ENCODE measurements at places on chromosomes 16 and 17.

- DNase-seq: no peak
Observed at GRCh38 chr16:25073854-25074253, 37.7 kb upstream of the LCMT1 start.

DNA sequence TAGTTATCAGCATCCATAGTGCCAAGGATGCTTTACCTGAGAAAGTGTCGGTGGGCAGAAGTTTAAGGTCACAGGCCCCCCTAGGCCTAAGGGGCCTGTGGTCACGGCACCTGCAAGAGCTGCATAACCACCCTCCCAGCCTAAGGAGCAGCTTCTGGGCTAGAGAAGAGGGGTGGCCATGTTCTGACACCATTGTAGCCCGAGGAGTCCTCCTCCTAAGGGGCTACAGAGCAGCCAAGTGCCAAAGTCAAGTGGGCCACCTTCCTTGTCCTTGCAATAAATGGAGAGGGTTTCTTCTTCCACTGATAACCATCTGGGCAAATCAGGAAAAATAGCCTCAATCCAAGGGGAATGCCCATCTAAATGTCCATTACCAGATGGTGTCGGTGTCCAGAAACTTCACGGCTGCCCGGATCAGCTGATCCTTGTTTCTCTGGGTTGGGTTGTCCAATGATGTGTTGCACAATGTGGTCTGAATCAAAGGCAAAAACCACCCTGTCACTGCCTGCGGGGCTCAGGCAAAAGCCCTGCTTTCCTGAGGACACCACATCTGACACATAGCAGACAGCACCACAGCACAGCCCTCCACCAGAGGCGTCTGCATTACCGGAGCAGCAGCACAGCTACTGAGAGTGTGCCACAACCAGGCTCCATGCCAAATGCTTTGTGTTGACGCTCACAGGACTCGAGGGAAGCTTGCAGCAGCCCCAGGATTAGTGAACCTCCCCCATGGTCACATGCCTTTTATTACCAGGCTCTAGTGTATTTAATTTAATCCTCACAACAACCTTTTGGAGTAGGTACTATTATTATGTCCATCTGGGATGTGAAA is 12.8 kb downstream of the ATPAF2 start:
- peak; percentile 49 for DNase-seq

- peak; percentile 64 for DNase-seq
Observed at GRCh38 chr16:64738321-64738960, 383.4 kb downstream of the CDH11 start.

- no peak for DNase-seq
Observed at GRCh38 chr16:84408856-84409255, 40.5 kb downstream of the ATP2C2 start.

DNA sequence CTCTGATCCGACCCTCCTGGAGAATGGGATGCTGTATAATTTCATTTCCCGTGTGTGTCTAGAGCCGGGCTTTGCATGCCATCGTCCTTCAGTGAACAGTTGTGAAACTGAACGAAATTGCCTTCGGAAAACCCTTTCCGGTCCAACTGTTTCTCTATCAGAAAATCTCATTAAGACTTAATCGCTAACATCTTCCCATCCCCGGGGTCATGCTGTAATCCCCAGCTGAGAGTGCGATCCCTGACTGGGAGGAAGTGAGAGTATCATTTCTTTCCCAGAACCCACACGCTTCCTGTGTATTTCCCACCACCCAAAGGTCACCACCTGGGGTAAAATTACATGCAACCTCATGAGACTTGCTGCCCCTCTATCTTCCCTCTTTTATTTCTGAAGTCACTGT is 75.6 kb upstream of the RBFOX1 start:
- DNase-seq: no peak

DNA sequence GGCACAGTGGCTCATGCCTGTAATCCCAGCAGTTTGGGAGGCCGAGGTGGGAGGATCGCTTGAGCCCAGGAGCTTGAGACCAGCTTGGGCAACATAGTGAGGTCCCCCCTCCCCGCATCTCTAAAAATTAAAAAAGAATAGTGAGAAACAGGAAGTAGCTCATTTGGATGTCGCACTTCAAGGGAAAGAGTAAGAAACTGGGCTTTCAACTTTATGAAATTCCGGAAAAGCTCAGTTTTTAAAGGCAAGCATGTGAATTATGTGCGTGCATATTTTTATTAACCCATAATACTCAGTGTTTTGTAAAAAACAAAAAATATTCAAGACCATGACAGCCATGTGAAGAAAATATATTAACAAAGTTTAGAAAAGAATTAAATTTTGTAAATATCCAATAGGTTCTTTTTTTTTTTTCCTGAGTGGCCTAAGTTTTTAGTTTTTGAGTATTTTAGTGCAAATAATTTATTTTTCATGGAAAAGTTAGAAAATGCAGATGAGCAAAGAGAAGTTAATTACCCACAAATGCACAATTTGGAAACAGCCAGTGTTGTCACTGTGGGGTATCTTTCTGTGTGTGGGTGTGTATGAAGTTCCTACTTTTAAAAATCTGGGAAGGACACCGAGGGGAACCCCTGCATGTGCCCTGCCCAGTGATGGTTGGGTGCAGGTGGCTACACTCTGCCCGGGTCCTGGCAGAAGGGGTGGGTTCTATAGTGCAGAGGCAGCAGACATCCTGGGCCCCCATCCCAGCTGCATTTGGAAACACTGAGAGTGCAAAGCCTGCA is 40.0 kb downstream of the CIBAR2 start:
- DNase-seq: no peak

DNA sequence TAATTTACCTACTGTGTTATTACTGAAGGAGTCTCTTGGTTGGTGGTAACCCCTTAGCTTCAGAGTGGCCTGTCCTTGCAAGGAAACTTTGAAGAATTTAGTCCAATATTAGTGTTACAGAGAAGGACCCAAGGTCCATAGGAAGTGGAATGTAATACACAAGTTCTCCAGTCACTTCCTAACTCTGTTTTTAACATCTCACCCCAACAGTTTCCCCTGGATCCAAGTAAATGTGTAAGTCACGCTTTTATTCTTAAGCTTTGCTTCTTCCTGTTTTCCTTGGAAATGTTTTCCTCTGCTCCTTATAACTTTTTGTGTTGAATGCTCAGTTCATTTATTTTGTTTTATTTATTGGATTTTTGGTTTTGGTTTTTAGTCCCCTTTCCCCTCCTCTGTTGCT is 25.9 kb upstream of the RPRML start:
- DNase-seq: no peak

- DNase-seq: no peak
Observed at GRCh38 chr16:49600536-49600935, 226.9 kb downstream of the C16orf78 start.

DNA sequence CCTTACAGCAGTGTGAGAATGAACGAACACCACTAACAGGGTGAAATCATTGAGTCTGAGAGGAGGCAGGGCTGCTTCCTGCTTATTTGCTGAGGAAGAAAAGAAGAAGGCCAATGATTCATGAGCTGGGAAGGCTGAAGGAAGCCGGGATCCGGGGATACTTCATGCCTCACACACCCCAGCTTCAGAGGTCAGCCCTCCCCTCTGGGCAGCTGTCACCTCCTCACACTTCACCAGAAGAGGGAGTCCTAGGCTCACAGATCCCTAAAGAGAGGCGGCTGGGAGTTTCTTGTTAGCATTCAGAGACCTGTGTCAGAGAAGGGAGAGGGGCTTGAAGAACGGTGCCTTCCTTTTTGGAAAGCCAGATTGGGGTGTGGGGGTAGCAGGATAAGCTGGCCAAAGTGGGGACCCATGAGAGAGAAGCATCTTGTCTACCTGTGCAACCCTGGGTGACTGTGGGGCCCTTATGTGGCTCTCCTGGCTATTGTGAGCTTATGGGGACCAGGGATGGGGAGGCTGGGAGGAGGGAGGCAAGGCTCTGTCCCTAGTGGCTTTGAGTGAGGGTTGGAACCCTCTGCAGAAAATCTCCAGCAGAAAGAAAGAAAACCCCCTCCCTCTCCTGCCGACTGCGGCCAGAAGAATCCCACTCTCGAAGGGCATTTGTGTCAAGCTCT is 94.6 kb downstream of the RGS9 start:
- peak; percentile 59 for DNase-seq

- DNase-seq: no peak
Observed at GRCh38 chr17:2749784-2750181, 331 bp upstream of the CCDC92B start.

DNA sequence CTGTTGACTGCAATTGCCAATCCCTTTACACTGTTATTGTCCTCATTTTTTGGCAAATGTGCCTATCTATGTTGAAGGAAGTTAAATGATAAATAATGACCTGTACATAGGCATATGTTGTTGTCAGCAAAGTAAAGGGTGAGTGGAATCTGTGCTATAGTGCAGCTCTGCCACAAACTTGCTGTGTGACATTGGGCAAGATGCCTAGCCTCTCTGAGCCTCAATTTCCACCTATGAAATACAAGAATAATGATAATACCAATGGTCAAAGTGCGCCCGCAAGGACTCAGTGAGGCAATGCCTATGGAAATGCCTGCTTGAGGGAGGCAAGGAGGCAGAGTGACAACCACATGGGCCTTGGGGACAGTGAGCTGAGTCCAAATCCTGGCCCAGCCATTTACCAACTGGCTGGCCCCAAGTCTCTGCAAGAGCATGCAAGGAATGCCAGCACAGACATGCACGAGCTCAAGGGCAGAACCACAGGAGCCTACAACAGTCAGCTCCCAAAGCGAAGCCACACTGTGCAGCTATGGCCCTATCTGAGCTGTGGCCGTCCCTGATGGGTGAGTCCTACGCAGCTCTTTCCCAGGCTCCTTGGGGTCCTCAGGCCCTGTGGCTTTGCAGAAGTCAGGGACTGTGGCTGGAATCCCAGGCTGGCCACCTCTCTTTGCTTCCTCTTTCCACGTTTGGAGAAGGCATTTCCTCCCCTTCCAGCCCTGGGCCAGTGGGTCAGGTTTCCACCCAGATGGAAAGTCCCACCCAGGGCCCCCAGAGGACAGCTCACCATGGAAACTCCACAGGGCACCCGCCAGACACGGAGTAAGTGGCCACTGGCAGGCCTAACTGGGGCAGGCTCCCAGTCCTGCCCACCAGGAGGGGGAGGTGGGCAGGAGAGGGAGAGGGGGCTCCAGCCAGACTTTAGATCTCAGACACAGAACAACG is 82.1 kb downstream of the ZNF423 start:
- no peak for DNase-seq

DNA sequence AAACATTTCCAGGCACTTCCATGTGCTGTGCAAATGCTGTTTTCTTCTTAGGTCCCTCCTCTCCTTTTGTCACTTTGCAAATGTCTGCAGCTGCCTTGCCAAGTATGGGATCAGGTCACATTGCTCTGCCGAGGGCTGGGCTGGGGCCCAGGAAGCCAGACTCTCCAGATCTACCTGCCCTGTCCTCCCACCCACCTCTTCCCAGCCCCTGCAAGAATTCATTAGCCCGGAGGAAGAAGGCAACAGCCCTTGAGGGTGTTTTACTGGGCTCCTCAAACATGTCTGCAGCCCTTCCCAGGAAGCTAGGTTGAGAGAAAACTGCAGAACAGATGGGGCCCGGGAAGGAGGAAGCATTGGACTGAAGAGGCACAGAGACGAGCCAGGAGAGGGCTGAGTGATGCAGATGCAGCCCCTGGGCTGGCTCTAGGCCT is 47.1 kb downstream of the WSB1 start:
- DNase-seq: no peak

- no peak for DNase-seq
Observed at GRCh38 chr17:18213666-18214270, 11.7 kb upstream of the LLGL1 start.

- DNase-seq: no peak
Observed at GRCh38 chr17:325270-326009, 27.2 kb downstream of the RPH3AL start.

- DNase-seq: no peak
Observed at GRCh38 chr16:60304066-60304465, 1570.0 kb upstream of the GOT2 start.

GRCh38 chr17:50149417-50150353 is 792 bp downstream of the PPP1R9B start:
- DNase-seq: no peak

GRCh38 chr17:43442711-43443110 is 41.1 kb upstream of the DHX8 start:
- DNase-seq: no peak

DNA sequence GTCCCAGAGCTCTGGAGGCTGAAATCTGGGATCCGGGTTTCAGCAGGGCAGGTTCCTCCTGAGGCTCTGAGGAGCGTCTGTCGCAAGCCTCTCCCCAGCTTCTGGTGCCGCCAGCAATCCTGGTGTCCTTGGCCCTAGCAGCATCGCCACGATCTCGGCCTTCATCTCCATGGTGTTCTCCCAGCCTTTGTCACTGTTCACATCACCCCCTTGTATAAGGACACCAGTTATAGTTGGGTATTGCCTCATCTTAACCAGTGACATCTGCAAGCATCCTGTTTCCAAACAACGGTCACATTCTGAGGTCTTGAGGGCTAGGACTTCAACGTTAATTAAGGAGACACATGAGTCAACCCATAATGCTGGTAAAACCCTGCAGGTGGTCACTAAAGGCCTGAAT is 2.8 kb upstream of the PPP1R27 start:
- no peak for DNase-seq

DNA sequence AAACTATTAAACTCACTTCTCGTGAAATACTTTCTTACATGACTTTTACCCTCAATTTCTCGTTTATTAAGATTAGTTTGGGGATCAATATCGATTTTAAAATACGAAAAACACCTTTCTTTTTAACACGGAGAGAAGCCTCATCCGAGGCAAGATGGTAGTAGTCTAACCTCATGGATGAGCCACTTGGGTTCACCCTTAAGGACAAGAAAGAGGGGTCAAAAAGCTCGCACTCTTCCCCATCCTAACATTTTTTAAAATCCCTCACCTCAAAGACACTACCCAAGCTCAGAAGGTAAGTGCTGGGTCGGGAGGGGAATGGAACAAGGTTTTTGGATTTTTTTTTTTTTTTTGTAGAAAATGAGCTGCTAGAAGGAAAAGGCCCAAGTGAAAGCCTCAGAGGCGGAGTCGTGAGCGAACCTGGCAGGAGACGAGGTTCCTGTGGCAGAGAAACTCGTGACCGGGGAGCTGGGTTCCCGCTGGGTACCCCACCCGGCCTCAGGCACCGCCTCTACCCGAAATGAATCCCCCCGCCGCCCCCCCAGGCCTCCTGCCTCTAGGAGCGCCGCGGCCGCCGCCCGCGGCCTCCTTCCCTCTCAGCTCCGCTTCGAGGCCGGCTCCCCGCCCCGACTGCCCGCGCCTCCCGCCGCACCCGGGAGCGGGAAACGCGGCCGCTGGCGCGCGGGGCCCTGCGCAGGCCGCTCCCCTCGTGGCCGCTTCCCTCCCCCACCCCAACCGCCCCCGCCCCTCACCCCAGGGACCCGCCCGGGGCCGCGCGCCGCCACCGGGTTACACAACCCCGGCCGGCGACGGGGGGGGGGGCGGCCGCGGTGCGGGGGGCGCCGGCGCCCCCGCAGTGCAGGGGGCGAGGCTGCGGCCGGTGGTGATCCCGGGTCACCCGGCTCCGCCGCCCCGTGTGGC is 1.6 kb downstream of the NUFIP2 start:
- DNase-seq: no peak

All from AG04449 (cell line).